ENCODE measurements at places on chromosomes 3 and 15.

DNA sequence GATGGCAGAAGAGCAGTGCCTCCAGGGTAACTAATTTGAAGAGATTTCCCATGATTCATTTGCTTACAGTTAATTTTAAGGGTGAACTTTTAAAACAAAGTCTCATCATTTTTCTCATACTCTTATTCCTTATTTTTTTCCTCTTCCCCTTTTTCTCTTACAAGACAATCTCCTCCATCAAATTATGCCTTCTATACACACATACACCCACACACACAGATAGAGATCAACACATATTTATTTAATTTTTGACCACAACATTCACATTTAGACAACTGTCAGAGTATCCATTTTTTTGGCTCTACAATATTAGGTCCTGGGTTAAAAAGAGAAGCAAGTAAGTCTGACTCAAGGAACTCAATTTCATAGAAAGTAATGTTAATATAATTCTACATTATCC lies 37.6 kb downstream of the AAGAB start:
- no peak for DNase-seq

DNA sequence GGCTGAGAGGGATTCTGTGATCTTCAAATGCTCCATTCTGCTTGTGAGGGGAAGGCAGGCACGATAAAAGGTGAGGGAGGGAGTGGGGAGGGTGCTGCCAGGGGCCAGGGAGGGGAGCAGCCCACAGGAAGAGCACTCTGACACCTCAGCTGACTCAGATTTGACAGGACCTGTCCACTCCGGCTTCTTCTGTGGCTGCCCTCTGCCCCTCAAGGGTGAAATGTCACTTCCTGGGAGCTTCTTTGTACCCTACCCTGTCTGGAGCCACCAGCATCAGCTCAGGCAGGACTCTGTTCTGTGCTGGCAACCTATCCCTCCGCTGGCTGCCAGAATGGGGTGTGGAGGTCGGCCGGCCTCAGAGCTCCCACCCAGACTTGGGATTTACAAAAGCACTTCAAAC lies 114.0 kb upstream of the HACD2 start:
- DNase-seq: no peak

- DNase-seq: no peak
Observed at GRCh38 chr3:41726891-41727290, 235.0 kb downstream of the ULK4 start.

GRCh38 chr15:83565553-83566159 lies 88.3 kb upstream of the ADAMTSL3 start:
- no peak for DNase-seq

GRCh38 chr3:15647611-15648167 lies 46.1 kb downstream of the BTD start:
- DNase-seq: no peak

GRCh38 chr15:57599296-57599810 lies 7.6 kb downstream of the MYZAP start:
- no peak for DNase-seq

DNA sequence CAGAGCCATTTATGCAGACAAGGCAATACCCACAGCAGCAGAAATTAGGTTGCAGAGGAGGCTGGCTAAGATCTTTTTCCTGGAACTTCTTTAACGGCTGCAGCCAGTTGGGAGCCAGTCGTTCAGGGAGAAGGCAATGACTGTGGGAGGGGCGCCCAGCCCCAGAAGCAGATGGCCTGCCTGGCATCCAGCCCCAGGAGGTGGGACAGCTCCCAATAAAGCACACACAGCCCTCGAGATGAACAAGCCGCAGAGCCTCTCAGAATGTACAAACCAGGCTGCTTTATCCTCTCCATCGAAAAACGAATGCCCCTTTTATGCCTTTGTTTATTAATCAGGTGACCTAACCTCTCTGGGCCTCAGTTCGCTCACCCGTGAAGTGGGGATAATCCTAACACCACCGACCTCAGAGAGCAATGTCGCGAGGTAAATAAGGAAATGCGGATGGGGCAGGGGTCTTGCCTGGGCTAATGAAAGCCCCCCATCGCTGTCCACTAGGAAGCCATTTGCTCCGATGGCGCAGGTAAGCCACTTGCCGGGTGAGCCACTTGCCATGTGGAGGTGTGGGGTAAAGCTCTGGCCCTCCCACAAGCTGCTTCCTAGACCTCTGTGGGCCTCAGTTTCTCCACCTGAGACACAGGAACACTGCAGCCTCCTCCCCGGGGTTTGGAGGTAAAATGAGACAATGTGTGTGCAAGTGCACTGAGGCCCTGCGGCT lies 35.8 kb downstream of the MGLL start:
- DNase-seq: no peak

GRCh38 chr3:188111002-188111584 lies 42.9 kb upstream of the LPP start:
- DNase-seq: no peak

DNA sequence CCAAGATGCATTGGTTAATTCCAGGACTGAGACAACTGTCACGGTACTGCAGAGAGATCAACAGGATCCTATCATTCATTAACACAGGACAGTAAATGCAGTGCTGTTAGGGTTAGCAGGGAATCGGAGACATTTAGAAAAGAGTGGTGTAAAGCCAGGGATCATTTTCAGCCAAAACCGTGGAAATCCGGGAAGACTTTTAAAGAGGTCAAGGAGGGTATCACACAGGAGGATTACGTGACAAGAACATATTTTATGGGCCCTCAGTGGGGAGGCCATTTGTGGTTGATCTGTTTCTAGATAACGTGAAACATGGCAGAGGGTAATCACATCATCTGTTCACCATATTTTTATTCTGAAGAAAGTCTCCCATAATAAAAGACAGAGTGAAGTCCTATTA lies 216.1 kb downstream of the PTPRG start:
- DNase-seq: no peak

- DNase-seq: no peak
Observed at GRCh38 chr3:169264711-169265110, 398.8 kb downstream of the MECOM start.

DNA sequence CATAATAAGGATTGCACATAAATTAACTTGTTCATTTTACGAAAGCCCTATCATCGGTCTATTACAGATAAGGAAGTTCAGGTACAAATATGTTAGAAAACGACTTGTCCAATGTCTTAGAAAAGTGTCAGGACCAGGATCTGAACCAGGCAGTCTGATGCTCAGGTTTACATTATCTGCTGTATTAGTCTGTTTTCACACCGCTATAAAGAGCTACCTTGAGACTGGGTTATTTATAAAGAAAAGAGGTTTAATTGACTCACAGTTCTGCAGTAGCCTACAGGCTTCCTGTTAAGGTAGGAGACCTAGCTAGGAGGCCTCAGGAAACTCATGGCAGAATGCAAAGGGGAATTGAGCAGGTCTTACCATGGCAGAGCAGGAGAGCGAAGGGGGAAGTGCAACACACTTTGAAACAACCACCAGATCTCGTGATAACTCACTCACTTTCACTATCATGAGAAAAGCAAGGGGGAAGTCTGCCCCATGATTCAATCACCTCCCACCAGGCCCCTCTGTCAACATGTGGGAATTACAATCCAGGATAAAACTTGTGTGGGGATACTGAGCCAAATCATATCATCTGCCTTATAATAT lies 45.8 kb upstream of the GOLIM4 start:
- DNase-seq: no peak
